Effector memory CD8-positive, alpha-beta T cell (primary cell): ENCODE measurements at places on chromosomes 1 and 21.

- no peak for DNase-seq
Observed at GRCh38 chr21:46248422-46248782, 19.8 kb upstream of the LSS start.

GRCh38 chr1:4086921-4087320, 186.8 kb upstream of the C1orf174 start:
- DNase-seq, result no peak

DNA sequence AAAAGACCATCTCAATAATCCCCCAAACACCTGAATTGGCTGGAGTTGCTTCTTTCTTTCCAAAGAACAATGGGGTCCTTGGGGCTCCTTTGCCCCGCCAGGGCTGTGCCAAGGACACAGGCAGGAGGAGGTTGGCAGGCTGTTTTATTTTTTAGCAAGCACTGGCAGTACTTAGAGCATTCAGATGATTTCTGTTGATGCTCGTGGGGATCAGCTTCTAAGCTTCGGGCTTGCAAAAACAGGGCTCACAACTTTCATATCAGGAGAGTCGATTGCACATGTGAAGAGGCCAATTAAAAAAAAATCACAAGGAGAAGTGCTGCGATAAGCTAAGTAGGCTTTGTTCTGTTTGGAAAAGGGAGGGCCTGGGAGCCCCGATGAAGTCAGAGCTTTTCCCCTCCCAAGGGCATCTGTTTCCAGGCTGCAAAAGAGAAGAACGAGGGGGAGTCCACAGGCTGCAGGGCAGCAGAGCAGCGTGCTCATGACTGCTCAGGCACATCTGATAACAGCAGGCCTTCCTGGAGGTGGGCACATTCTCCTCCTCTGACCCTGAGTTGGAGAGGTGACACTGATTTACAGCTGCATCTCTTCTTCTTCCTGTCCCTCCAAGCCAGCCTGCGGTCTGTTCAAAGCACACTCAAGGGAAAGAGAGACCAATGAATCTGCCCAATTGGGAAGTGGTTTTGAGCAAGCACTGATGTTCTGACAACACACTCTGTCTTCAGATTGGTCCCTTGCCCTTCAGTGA, 27.3 kb upstream of the BCAR3 start:
- DNase-seq, result no peak

GRCh38 chr1:15426492-15427279, 11.6 kb upstream of the CTRC start:
- DNase-seq, result no peak

- peak; percentile 87 for DNase-seq
Observed at GRCh38 chr1:26833432-26834405, 7.2 kb downstream of the ZDHHC18 start.

DNA sequence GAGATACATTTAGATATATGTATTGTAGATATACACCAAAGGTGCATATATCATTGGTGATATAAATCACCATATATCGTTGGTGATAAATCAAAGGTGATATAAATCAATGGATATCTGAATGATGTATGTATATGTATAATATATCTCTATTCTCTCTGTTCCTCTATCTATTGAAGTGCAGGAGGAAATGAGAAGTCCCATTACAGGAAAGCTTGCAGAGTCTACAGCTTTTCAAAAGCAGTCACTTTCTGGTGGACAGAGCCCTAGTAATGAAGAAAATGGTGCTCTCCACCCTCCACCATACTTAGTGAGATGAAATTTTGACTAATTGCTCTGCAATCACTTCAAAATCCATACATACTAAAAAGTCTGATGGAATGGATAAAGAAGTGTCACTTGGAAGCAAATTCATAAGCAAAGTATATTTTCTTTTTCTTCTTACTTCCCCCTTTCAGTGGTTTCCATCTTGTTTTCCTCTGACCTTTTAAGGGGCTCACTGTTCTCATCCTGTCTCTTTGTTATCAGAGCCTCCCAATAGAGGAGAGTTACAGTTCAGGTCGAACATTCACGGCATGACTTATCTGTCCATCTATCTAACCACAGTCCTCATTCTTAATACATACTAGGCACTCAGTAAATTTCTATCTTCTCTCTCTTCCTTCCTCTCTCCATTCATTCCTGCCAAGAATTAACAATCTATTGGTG, 227.2 kb downstream of the KCNJ6 start:
- no peak for DNase-seq

DNA sequence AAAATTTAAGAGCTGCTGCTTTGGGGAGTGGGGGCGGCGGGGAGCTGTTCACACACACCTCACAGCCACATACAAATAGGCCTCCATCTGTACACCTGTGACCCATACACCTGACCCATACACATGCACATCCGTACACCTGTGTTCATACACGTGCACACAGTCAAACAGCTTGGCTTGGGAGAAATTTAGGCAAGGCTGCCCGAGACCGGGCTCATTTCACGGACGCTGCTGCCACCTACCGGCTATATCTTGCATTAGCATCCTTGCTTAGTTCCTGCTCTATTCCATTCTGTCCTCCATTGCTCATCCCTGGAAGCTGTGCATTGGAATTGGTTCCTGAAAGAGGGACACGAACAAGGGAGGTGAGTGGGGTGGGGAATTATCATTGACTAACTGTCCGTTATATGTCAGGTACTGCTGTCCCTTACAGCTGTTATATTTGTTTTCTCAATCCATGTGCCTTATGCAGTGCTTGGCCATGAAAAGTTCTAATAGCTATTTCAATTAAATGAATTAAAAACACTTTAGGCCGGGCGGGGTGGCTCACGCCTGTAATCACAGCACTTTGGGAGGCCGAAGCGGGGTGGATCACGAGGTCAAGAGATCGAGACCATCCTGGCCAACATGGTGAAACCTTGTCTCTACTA, 37.1 kb upstream of the EPB41 start:
- peak; percentile 76 for DNase-seq

- DNase-seq, result no peak
Observed at GRCh38 chr1:156667610-156667967, 9.6 kb downstream of the NES start.

- no peak for DNase-seq
Observed at GRCh38 chr1:229023651-229024300, 247.1 kb upstream of the RAB4A start.

- no peak for DNase-seq
Observed at GRCh38 chr1:39567302-39567701, 9.3 kb downstream of the PABPC4 start.

DNA sequence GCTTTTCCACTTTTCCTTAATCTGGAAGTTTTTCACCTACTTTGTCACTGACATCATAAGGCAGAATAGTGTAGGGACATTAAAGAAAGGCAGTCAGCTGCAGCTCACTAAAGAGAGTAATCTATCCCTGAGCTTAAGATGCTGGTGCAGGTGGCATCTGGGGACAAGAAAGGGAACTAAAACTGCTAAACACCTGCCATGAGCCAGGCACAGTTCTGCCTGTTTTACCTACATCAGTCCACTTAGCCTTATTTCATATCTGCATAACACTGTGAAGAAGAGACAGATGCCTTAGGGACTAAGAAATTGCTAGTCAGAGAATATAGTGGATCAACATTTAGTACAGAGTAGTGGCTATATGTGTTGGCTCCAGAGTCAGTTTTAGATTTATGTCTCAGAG, 88.1 kb downstream of the GPATCH2 start:
- DNase-seq, result no peak

DNA sequence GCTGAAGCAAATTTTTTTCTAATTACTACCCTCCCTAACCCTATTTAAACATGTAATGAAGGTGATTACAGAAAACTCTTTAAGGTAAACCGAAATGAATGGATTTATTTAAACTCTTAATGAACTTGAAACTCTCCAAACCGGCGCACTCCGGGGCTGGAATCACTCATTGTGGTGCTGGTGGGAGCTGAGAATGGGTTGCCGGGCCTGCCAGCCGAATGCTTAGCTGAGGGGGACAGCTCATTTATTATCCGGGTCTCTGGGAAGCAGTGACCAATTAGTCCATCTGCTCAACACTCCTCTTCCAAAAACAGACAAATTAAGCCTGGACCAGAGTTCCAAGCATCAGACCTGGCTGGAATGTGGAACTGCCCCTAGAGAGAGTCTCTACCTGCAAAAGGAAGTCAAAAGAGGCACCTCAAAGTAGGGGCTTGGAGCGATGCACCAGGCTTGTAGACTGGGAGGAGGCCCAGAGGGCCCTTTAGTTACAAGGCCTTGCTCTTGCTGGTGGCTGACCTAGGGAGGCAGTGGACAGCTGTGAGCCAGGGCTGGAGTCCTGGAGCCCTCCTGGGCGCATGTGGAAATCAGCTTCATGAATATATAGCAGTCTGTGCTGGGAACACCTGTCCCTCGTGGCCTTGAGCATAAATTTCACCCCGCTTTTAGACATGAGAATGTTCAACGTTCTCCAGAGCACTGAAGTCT, 320.7 kb downstream of the AJAP1 start:
- DNase-seq, result no peak

DNA sequence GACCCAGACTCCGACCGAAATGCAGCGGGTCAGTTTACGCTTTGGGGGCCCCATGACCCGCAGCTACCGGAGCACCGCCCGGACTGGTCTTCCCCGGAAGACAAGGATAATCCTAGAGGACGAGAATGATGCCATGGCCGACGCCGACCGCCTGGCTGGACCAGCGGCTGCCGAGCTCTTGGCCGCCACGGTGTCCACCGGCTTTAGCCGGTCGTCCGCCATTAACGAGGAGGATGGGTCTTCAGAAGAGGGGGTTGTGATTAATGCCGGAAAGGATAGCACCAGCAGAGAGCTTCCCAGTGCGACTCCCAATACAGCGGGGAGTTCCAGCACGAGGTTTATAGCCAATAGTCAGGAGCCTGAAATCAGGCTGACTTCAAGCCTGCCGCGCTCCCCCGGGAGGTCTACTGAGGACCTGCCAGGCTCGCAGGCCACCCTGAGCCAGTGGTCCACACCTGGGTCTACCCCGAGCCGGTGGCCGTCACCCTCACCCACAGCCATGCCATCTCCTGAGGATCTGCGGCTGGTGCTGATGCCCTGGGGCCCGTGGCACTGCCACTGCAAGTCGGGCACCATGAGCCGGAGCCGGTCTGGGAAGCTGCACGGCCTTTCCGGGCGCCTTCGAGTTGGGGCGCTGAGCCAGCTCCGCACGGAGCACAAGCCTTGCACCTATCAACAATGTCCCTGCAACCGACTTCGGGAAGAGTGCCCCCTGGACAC, 534 bp downstream of the C1orf56 start:
- peak; percentile 44 for DNase-seq

GRCh38 chr21:17494051-17494450, 18.8 kb upstream of the CXADR start:
- no peak for DNase-seq

DNA sequence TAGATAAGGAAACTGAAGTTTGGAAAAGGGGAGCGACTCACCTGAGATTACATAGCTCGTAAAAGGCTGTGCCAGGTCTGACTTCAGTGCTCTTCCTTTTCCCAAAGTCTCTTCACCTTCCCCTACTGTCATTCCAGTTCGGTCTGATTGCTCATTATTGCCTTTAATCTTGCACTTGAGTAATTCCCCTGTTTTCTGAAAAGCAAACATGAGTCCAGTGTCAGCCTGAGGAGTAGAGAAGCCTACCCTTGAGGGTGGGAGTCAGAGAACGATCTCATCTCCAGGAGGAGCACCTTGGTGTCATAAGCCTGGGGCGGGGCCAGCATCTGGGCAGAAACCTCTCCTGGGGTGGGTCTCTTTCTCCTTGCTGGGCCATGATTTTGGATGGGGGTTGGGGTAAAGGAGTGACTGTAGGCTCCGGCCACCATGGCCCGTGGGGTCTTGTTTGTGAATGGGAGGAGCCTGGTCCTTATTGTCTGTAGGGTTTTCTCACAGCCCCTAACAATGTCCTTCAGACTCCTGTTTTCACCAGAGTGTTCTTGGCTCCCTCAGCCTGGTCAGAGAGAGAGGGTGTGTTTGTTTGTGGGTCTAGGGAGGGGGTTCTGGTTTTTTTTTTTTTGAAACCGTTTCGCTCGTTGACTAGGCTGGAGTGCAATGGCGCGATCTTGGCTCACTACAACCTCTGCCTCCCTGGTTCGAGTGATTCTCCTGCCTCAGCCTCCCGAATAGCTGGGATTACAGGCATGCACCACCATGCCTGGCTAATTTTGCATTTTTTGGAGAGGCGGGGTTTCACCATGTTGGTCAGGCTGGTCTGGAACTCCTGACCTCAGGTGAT, 6.0 kb downstream of the VANGL2 start:
- DNase-seq, result no peak

DNA sequence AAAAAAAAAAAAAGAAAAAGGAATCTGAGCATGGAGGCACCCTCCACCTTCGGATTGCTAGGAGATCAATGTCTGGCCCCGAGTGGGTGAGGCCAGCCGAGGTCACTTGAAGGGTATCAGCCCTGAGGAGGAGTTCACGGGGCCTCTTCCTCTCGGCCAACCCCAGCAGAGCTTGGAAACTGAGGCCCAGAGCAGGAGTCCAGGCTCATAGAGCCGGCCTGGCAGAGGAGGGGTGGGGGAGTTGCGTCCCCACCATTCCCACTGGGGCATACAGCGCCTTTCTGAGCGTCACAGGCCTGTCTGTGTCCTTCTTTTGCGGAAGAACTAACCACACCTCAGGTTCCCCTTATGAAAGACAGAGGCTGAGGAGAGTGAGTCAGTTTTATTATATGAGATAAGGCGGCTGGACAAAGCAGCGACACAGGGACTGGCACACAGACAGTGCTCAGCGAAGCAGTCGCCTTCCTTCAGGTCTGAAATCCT, 17.1 kb upstream of the EPHA2 start:
- no peak for DNase-seq

- no peak for DNase-seq
Observed at GRCh38 chr1:84869720-84870119, 23.3 kb downstream of the LPAR3 start.

DNA sequence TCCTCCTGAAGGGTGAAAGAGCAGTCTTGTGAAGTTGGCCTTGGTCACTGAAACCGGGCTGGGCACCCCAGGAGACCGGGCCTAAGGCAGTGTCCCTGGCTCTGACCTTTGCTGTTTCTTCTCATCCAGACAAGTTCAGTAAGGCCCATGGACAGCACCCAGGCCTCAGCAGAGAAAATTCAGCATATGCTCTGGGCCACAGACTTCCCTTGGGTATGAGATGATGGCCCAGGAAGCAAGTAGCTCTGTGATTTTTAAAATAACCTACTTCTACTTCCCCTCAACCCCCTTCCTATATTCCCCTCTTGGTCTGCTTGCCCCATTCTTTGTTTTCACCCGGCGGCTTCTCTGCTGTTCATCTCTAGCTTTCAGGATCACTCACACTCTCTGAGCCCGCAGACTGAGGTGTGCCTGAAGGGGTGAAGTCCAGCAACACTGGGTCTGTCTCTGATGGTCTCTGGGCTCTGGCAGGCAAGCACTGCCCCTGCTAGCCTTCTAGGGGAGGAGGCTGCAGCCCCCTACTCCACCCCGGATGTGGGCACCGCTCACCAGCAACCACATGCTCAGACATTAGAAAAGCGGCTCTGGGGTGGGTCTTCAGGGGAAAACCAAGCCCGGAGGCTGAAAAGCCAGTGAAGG, 2.9 kb upstream of the GPR25 start:
- DNase-seq, result no peak
